ENCODE measurements at places on chromosomes 2 and 18. TPM values are rescaled to one million over a fixed set of nuclear protein-coding genes. Genes with fewer than 3 reads are reported as not detected.

GRCh38 chr2:133941666-133942065 is 312.2 kb upstream of the MGAT5 start:
- no peak for DNase-seq

TMEM169 gene
- total RNA-seq: 0.29 TPM

DNA sequence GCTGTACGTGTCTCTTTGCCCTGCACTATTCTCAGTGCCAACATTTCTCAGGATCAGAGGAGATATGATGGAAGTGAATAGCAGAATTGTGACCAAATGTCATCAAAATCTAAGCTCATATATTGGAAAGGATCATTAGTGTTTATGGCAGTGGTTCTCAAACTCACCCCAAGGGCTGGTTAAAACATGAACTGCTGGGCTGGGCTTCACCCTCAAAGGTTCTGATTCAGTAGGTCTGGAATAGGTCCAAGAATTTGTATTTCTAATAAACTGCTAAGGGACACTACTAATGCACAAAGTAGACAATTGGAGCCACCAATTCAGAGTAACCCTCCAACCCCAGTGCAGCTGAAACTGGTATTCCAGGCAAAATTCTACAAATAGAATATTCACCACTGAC is 317.9 kb upstream of the UBE2E3 start:
- no peak for DNase-seq

DNA sequence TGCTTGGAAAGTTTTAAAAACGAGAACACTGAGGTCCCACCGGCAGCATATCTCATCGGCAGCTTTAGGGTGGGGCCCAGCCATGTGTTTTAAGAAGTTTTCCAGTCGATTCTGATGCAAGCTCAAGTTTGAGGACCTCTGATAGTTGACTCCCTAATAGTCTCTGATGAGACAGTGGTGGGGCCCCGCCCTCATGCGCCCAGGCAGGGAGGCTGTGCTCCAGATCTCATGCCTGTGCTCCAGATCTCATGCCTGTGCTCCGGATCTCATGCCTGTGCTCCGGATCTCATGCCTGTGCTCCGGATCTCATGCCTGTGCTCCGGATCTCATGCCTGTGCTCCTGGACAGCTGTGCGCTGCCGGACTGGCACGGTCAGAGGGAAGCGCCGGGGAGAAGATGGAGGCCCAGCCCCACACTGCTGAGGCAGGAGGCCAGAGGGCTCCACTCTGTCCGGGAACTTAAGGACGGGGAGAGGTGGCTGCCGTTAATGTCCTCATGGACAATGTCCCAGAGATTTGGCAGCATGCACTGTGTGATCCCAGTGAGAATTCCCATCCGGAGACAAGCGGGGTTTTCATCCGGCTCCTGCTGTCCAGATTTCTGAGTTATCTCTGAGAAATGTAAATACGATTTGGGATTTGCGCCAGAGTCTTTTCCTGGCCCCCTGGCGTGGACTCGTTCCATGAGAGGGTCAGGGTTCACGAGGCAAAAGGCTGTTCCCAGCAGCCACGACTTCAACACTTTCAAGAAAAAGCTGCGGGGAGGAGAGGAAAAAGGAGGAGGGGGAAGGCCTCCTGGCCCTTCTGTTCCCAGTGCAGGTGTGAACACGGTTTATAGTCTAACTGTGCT is 9.4 kb upstream of the COLEC11 start:
- no peak for DNase-seq

GALNT5 gene
- total RNA-seq: 8.8 TPM

GRCh38 chr2:217707131-217707611 is 295.6 kb downstream of the TNS1 start:
- DNase-seq: no peak
